ENCODE measurements at places on chromosomes 11 and 22. TPM values are rescaled to one million over a fixed set of nuclear protein-coding genes. Genes with fewer than 3 reads are reported as not detected.
A peak's percentile ranks its signal among the peaks of the same experiment; 100 is the strongest.

PHLDA2 gene
- 27.2 TPM for total RNA-seq

APLNR gene
- total RNA-seq = not detected

SYCE3 gene
- not detected for total RNA-seq

MMP7 gene
- 1,017 TPM for total RNA-seq

SCGB1A1 gene
- total RNA-seq = not detected

SLC22A12 gene
- not detected for total RNA-seq

OR4X1 gene
- total RNA-seq = not detected

SMIM38 gene
- not detected for total RNA-seq

DNA sequence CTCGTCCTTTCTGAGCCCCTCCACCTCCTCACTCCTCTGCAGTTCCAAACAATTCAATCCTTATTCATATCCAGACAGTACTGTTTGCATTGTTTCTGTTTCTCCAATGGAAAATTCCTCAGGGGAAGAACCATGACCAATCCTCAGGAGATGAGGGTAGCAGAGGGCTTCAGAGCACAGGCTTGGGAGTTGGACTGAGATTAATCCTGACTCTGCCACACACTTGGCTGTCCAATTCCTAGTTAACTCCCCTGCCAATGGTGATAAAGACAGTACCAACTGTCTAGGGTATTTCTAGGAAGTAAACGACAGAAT lies 58.0 kb downstream of the MICAL3 start:
- DNase-seq = peak; percentile 43

DNA sequence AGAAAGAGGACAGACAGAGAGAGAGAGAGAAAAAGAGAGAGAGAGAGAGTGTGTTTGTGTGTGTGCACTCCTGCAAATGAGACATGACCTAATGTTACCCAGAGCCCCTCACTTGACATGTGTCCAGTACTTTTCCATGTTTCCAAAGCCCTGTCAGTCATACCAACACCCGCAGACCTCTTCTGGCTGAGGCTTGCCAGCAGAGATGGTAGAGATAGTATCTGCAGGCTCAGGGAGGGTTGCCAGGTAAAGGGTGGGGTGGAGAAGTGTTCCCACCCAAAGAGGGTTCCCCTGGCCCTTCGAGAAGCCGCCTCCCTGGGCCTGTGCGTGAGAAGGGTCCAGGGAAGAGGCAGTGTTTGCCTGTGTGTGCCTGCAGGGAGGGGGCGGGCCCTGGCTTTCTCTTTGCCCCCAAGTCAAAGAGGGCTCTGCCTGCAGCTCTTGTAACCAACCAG lies 40.7 kb downstream of the POU2F3 start:
- no peak for DNase-seq

DNA sequence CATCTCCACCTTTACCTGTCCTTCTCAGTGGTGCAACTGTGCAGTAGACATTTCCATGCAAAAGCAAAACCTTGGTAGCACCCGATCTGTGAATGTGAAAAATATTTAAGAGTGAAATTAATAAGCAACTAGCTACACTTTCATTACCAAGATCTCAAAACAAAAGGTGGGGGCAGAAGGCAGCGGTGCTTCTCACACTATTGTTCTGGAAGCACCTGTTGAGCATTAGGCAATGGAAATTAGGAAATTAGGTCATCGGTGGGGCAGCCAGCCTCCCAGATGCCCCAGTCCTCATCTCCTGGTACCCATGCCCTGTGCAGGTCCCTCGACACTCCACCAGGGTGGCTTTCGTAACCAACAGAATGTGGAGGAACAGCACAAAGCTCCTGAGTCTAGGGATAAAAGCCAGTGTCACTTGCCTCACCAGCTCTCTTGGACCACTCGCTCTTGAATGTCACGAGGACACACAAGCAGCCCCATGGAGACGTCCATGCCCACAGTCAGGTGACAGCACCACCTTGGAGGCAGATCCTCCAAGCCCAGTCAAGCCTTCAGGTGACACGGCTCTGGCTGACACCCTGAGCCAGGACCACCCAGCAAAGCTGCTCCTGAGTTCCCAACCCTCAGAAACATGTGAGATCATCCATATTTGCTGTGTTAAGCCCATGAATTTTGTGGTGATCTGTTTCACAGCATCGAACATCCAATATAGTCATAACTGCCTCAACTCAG lies 3.3 kb downstream of the LTO1 start:
- DNase-seq = no peak

DNA sequence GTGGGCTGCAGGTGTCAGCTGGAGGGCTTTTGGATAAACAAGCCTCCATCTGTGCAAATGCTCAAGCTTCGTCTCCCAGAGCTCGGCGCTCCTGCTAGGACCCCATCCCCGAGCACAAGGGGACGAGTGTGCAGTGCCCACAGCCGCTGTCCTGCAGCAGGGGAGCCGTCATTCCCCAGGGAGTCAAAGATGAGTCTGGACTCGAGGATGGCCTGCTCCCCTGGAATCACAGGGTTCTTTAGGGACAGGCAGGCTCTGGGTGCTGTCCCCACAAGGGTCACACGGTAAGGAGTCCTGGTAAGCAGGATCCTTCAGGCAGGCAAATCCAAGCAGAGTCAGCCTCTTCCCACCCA lies 50.2 kb downstream of the APOL1 start:
- no peak for DNase-seq

- DNase-seq = peak; percentile 64
Measured at GRCh38 chr11:124644426-124645280, 22.0 kb downstream of the TBRG1 start.

- no peak for DNase-seq
Measured at GRCh38 chr11:34855754-34856095, 60.5 kb downstream of the APIP start.

DNA sequence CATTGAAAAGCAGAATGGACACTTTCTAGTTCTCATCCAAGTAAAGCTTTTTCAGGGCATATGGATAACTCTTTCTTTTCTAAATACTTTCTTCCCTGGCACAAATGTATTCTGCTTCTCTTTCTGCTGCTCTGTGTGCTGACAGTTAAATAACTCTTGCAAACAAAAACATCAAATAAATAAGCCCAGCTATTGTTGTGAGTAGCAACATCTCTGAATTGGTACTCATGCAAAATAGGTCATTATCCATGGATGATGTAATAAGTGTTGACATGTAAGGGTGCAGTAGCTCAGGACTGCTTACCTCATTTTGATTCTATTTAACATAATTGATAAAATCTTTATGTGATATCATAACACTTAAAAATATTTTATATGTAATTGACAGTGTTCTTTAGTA lies 164.3 kb downstream of the MSANTD4 start:
- no peak for DNase-seq

DNA sequence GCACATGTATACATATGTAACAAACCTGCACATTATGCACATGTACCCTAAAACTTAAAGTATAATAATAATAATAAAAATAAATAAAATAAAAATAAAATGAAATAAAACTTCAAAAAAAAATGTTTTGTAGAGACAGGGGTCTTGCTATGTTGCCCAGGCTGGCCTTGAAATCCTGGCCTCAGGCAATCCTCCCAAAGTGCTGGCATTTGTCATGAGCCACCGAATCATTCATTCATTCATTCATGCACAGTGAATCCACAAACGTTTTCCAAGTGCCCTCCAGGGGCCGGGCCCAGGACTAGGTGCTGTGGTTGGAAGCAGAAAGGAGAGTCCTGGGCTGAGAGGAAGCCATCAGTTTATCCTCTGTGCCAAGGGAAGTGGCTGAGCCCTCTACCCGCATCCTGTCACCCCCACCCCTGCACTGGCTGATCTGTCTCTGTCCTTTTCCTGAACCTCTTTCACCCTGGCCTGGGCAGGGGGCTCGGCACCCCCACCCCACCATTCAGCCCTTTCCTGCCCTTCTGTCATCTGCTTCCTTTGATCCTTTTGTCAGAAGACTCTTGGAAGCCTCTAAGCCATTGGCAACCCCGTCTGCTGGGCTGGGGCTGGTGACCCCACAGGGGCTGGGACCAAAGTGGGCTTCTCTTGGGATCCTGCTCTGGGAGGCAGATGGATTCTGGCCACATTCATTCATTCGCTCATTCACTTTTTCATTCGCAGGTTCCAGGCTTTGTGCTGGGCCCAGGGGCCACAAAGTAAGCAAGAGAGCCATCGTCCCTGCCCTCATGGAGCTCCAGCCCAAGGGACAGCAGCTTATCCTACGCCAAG lies 84.3 kb downstream of the IGLL1 start:
- no peak for DNase-seq

- no peak for DNase-seq
Measured at GRCh38 chr11:15547685-15548084, 433.0 kb downstream of the INSC start.

- DNase-seq = no peak
Measured at GRCh38 chr22:35984183-35985175, 44.1 kb downstream of the RBFOX2 start.

DNA sequence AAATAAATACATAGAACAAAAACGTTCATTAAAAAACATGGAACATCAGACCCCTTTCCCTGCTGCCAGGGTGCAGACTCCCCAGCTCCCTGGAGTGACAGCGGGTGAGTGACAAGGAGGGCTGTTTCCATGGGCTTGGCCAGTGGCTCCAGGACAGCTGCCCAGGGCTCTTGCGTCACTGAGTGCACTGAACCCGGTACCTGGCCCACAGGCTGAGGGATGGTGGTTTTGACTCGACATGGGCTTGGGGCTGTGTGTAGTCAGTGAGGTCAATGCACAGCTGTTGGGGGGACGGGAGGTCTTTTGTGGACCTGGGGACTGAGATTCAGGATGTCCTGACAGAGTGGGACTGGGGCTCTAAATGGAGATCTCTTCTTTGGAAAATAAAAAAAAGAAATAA lies 142.1 kb upstream of the B3GAT1 start:
- no peak for DNase-seq

GRCh38 chr22:49881856-49882255 lies 28.2 kb downstream of the ZBED4 start:
- DNase-seq = no peak

- no peak for DNase-seq
Measured at GRCh38 chr22:48053486-48053885, 1291.0 kb downstream of the TBC1D22A start.

GRCh38 chr11:110317516-110317932 lies 21.1 kb upstream of the RDX start:
- peak; percentile 33 for DNase-seq

DNA sequence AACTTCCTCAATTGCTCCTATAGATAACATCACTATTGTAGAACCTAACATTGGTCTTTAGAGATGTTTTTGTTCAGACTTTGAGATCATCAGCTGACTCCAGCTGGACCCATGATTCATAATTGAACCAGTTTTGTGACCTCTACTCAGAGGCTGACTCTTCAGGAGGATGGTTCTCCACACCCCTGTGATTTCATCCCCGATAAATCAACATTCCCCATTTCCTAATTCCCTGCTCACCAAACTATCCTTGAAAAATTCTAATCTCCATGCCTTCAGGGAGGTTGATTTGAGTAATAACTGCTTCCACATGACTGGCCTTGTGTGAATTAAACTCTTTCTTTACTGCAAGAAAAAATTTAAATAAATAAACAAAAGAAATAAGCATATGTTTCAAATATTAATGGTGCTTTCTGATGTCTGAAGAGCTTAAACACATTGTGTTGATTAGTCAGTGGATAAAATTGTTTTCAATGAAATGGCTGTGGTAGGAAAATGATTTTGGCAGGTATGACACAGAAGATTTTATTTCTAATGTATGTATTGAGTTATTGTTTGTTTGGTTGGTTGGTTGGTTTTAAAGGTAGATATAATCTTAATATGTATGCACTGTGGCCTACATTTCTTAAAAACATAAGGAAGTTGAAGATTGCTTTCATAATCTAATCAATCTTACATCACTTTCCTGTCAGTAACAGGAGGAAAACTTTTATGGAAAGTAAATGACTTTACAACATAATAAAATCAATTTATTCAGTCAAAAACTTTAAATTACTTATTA lies 427.9 kb upstream of the CCDC179 start:
- peak; percentile 69 for DNase-seq

- DNase-seq = no peak
Measured at GRCh38 chr11:131932584-131933325, 562.3 kb downstream of the NTM start.

- DNase-seq = no peak
Measured at GRCh38 chr22:43628250-43628649, 183.9 kb downstream of the EFCAB6 start.

DNA sequence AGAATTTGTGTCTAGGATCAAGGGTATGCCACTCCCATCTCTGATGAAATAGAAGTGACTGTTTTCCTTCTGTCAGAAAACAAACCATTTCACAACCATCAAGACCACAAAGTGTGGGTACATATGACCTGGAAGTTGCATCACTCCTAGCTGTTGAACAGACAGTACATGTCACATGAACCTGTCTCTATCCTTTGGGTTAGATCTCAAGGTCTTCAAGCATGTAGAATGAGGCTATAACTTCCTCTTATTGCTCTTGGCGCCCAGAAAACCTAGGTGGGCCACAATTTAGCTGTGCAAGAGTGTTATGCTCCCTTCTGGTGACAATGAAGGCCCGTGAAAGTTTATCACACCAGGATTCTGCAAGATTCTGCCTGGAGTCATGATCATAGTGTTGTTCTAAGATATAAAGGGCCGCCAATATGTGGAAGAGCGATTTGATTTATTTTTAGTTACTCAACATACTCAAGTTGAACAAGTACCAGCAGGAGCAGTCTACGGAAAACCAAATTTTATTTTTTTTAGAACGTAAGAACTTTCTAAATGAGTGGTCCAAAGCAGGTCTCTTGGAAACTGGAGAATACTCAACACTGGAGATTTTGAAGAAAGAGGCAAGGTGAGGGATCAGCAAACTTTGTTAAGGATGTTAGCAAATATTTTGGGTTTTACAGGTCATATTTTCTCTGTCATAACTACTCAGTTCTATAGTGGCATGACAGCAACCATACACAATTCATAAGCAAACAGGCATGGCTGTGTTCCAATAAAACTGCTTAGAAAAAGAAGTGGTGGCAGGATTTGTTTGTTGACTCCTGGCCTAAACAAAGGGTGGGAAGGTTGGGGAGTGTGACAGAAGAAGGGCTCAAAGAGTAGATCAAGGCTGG lies 101.8 kb downstream of the USP35 start:
- no peak for DNase-seq

GRCh38 chr11:2366276-2366675 lies 10.8 kb upstream of the CD81 start:
- DNase-seq = no peak

DNA sequence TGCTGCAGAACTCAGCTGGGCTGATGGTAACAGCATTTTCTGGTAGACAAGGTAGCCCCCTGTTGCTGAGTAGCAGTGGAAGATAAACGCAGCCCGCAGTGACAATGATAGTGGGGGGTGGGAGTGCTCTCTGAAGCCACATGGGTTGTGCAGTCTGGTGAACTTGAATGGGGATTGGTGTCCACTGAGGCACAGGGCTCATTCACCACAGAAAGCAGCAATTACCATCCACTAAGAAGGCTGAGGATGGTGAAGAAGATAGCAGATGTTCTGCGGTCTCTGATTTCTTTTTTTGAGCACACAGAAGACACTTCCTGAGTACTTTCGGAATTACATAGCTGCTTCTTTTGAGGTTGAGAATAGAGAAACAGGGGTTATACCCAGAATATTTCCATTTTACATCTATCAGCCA lies 150.3 kb downstream of the LRRC4C start:
- no peak for DNase-seq

DNA sequence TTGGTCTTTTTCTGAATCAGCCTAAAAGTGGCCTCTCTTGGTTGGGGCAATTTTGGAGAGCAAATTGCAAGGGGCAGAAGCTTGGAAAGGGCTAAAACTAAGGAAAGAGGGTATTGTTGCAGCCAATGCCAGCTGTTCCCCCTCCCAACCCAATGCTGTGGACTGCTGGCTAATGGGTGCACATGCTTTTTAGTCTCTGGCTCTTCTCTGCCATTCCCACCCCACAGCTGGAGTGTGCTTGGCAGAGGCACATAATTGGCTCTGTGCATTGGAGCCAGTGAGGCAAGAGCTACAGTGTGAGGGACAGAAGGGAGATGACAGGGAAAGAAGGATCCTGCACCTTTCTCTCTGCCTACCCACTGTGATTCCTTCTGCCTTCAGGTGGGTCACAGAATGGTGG lies 140.0 kb downstream of the NECTIN1 start:
- no peak for DNase-seq
